ENCODE measurements at places on chromosomes 13 and 19. TPM values are rescaled to one million over a fixed set of nuclear protein-coding genes. Genes with fewer than 3 reads are reported as not detected.
A peak's percentile ranks its signal among the peaks of the same experiment; 100 is the strongest.

Gene FCAR
- not detected for polyA plus RNA-seq

- DNase-seq, result no peak
Observed at GRCh38 chr19:2140138-2140569, 11.2 kb downstream of the AP3D1 start.

Gene SBSN
- 0.04 TPM for polyA plus RNA-seq

- DNase-seq, result no peak
Observed at GRCh38 chr19:10424011-10424637, 3.8 kb downstream of the PDE4A start.

DNA sequence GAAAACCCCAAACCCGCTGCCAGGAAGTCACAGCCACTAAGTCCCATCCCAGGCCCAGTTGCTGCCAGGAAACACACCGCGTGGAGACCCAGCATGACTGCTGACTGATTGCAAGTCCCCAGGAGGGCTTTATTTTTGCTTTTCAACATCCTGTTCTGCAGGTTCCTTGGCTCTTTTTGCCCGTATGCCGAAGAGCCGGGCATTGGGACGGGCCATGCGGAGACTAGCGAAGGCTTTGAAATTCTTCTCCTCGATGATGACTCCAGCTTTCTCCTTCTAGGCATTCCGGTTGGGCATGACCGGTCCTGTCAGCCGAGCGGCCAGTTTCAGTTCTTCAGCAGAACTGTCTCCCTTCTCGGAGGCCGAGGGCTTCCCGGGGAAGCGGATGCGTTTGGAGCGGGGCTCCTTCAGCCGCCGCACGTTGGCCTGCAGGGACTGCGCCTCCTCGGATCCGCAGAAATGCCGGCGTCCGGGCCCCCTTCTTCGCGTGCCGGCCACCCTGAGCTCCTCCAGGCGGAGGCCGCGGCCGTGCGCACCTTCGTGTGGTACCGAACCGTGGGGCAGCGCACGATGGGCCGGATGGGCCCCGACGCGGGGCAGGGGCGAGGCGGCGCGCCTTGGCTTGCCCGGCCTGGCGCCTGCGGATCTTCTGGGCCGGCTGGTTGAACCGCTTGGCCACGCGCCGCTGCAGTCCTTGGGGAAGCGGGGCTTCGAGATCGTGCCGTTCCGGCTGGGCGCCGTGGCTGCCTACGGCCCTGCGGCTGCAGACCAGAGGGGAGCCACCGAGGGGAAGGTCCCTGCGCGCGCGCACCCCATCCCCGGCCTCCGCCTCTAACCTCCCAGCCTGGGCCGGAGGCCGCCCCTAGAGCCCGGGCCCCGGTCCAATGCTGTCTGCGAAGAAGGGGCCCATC lies 15.2 kb downstream of the ZSCAN5C start:
- DNase-seq, result peak; percentile 5

- DNase-seq, result no peak
Observed at GRCh38 chr13:26926371-26926770, 165.8 kb upstream of the GPR12 start.

Gene C19orf85
- polyA plus RNA-seq, result not detected

- DNase-seq, result no peak
Observed at GRCh38 chr13:102869948-102870676, 24.3 kb downstream of the ERCC5 start.
